GM04503 (cell line): ENCODE measurements at places on chromosomes 4 and X.

DNA sequence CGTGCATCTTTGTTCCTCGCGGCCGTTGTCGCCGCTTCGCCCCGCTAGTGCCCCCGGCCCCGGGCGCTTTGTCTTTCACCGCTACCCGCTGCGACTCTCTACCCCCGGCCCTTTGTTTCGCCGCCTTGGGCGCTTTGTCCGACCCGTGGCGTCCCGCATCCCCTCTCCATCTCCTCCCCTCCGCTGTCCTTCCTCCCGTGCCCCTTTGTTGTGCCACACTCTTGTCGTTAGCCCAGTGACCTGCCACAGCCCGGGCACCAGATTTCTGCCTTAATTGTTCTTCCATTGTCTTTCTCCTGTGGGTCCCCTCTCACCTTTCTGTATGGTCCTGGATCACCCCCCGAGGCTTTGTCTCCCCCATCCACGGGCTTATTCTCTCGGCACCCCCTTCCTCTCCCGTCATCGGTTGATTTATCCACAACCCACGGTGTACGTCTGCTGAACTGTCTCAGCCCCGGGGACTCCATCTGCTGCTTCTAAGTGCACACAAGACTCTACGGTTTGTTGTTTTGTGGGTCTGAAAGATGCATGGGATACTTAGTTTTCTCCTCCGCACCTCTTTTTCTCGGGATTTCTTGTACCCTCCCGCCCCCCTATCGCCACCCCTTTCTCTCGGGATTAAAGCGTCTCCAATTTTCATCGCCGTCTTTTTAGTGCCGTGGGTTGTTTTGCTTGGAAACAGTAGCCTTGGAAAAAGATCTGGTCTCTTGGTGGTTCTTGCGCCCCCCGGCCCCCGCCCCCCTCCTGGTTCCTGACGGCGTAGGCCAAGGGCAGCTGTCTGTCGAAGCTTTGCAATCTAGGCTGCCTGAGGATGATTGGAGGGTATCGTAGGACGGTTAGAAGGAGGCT is 783 bp downstream of the RBPJ start:
- DNase-seq = no peak

- DNase-seq = no peak
Observed at GRCh38 chrX:4638036-4638435, 924.6 kb upstream of the PRKX start.

DNA sequence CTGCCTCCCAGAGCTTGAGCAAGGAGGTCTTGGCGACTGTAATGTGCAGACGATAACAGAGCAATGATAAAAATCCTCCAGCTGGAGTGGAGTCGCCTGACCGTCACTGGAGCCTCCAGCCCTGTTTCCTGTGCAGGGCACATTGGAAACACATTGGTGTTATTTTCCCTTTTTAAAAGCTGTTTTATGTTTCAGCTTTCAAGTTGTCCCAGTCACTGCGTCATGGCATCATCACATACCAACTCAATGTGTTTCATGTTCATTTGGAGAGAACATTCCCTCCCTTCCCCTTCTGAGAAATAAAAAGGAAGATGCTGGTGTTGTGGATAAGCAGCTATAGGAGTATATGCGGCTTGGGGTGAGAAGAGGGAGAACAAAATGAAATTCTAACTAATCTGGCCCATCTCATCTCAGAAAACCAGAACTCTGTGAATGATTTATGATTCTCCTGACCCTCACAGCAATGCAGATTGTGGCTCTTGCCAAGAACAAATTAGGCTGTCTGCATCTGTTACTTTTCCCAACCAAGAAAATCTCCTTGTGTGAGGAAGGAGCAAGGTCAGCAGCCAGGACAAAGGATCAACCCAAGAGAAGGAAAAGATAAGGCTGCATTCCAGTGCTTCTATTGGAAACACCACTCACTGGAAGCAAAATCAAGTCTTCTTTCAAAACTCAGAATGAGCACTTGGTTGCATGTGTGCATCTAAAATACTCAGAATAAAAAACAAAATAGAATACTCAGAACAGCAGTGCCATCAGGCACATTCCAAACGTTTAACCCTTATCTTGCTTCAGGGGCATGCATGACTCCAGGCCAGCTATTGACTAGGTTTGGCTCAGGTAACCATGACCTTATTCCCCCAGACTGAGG is 134.4 kb downstream of the RASL11B start:
- no peak for DNase-seq

- no peak for DNase-seq
Observed at GRCh38 chr4:10461091-10461849, 4.0 kb upstream of the ZNF518B start.

DNA sequence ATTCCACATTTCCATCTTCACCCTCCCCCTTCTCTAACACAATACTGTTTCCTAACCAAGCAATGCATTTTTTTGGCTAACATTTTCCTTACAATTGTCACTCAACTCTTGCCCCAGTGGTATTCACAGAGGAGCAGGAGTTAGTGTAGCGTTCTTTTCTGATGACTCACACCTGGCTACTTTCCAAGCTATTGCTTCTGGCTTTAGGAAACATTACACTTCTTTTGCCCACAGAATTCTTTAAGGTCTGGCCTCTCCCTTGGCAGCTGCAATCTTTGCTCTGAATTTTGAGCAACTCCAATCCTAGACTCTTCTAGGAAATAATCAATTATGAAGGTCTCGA is 27.5 kb upstream of the PDGFC start:
- peak; percentile 96 for DNase-seq

- DNase-seq = no peak
Observed at GRCh38 chr4:169040559-169041261, 30.7 kb upstream of the CBR4 start.

DNA sequence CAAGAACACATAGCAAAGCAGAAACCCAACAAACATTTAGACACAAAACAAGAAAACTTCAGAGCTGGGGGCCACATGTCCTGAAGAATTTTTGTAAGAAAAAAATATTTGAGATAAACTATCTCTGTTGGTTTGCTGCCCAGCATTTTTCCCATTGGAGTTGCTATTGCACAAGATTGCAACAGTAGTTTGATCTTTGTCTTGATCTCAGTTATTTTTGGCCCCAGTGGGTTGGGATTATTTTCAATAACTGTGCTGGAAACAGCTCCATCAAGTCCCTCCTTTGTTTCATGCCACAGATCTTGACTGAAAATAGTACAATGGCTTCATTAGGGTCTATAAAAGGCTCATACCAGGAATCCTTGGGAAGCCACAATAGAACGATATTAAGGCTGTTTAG is 103.8 kb upstream of the RAI2 start:
- DNase-seq = no peak

GRCh38 chr4:185868983-185869382 is 57.0 kb upstream of the SORBS2 start:
- DNase-seq = no peak

GRCh38 chrX:77622233-77622632 is 163.8 kb downstream of the ATRX start:
- DNase-seq = no peak

GRCh38 chr4:108372681-108373080 is 203.9 kb upstream of the LEF1 start:
- no peak for DNase-seq

GRCh38 chrX:148426467-148426866 is 74.0 kb upstream of the AFF2 start:
- DNase-seq = no peak

DNA sequence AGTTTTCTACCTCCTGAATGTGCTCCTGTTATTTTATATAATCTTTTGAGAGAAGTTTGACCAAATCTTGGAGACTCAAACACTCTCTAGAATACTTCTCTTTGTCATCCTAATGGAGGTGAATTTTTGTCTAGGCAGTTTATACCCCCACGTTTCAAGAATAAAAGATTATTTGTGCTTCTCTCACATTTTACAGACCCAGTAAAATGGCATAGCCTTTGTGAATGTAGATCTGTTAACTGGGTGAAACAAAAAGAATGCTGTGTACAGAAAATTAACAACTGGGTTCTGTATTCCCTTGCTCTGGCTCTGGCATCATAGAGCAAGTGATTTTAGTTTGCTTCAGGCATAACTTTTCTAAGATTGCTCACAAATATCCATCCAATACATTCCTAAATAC is 26.1 kb downstream of the GASK1B start:
- DNase-seq = no peak

- no peak for DNase-seq
Observed at GRCh38 chrX:51824061-51824460, 69.4 kb upstream of the MAGED1 start.

- no peak for DNase-seq
Observed at GRCh38 chrX:46461660-46462191, 83.5 kb downstream of the ZNF674 start.

DNA sequence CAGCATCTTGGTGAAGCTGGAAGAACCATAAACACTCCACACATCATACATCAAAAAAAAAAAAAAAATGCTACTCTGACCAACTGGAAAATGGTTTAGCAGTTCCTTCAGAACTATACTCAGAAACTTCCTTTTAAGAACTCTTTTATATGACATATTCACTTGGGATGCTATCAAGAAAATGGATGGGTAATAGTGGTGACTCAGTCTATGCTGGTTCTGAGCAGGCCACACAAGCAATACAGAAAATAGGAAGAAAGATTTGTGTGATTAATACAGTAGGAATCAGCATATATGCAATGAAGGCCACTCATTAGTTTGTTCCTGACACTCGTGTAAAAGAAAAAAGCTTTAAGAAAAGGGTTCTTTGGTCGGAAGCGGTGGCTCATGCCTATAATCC is 123.5 kb upstream of the FAT4 start:
- peak; percentile 71 for DNase-seq

DNA sequence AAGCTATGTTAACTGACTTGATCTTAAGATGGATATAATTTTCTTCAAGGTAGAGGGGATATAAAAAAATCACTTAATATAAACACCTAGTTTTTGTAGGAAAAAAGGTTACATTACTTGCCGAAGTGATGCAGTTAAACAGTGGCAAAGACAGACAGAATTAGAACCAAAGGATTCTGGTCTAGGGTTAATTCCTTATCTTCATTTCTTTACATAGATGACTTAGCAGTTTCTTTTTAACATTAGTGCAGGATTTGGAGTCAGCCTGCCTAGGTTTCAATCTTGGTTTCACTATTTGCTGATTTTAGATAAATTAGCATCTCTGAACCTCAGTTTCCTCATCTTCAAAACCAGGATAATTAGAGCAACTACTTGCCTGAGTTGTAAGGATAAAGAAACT is 14.3 kb downstream of the ZAR1 start:
- no peak for DNase-seq

DNA sequence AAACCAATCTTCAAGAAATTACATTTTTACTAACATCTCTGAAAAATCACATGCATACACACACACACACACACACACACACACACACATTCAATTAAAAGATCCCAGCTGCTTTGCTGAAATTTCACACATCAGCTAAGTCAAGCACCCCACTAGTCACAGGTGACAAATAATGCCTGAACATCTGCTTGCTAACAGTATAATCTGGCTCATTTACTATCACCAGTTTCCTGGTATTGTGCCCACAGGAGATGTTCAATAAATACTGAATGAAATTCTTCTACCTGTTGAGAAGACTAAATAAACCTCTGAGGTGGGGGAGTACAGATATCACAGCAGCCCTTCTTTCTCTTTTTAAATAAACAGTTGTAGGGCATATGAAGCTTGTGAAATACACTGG is 994.0 kb downstream of the ARAP2 start:
- DNase-seq = no peak

GRCh38 chrX:37701588-37701987 is 16.0 kb downstream of the XK start:
- no peak for DNase-seq

GRCh38 chrX:48975541-48975940 is 3.9 kb upstream of the KCND1 start:
- no peak for DNase-seq

DNA sequence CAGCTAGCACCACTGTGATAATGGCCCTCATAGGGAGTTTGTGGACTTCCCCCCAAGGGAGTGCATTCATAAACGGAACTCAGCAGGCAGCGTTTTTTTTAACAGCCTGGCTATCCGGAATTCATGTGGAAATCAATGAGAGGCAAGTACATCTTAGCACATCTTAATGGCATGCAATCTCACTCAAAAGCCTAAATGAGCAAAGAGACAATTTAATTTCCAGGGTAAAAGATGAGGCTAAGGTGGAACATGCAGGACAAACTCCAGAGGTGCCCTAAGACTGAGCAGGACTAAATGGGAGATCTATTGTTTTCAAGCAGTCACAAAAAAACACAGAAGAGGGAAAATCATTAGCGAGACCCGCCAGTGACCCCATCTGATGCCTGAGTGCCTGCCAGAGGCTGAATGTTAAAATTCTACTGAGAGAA is 243.5 kb upstream of the KCNIP4 start:
- no peak for DNase-seq

DNA sequence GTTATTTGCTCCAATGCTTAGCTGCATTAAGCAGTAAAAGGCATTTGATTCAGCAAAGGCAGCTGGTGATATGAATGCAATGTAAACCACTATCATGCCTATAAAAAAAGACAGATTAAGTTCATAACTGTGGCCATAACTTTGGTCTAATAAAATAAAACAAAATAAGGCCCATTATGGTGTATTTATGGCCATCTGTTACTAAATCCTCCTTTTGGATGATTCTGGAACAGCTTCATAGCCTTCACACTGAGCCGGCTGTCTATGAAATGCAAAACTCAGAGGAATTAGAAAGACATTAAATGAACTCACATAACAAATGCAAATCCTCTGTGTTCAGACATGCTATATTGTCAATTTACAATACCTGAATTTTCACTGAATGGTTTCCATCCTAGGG is 223.7 kb upstream of the FAT4 start:
- DNase-seq = no peak

GRCh38 chr4:122234686-122235085 is 82.6 kb downstream of the BLTP1 start:
- no peak for DNase-seq

- DNase-seq = no peak
Observed at GRCh38 chr4:95516528-95517017, 32.2 kb downstream of the UNC5C start.

DNA sequence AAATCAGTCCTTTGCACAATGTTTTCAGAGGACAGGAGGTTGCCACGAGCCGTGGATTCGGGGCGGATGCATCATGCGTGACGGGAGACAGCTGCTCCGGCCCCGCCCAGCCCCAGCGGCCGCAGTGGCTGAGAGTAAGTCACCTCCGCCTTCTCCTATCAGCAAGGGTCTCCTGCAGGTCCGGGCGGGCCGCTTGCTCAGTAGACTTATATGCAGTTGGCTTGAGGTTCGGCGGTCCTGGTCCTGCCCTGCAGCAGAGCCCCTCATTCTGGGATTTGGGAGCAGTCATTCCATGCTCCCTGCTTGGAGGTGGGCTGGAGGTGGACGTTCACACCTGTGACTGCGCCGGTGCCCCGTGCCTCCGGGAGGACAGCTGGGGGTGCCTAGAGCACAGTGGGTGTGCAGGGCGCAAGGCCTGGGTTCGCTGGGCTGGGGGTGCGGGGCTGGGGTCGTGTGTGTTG is 86.3 kb upstream of the ADRA2C start:
- no peak for DNase-seq

DNA sequence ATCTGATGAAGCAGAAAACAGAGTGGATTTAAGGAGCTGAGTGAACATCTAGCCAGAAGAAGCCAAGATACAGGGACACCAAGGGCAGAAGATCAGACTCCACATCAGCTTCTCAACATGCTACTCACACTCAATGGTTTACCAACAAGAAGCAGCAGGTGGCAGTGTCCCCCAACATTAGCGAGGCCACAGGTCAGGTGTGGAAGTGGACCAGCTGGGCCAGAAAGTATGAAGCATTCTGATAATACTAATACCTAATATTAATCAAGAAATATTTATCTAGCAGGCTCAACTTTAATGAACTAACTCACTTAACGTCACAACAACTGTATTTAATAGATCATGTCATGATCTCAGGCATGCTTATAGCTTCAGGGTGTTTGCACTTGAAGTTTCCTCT is 73.4 kb upstream of the TTC29 start:
- DNase-seq = peak; percentile 16
